ENCODE measurements at places on chromosomes 16 and 17.

- peak; percentile 44 for DNase-seq
These were observed 1176.1 kb downstream of the CDH11 start for GRCh38 chr16:63945806-63946205.

- peak; percentile 99 for DNase-seq
These were observed 1.4 kb upstream of the TOB1 start for GRCh38 chr17:50867363-50868139.

DNA sequence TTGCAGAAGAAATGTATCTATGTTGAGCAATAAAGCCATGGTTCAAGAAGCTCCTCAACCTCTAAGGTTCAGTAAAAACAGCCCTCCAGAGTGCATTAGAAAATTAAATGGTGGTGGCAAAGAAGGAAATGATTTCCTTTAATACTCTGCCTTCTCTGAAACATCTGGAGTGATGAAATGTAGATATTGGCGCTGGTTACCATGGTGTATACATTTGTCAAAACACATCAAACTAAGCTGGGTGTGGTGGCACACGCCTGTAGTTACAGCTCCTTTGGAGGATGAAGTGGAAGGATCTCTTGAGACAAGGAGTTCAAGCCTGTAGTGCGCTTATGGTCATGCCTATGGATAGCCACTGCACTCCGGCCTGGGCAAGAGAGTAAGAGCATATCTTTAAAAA is 6.0 kb downstream of the CAPNS2 start:
- DNase-seq: peak; percentile 43

GRCh38 chr16:1907226-1907860 is 10.9 kb downstream of the HS3ST6 start:
- DNase-seq: no peak

- peak; percentile 78 for DNase-seq
These were observed 6.2 kb downstream of the KATNB1 start for GRCh38 chr16:57741660-57742191.

- no peak for DNase-seq
These were observed 54.7 kb downstream of the ZZEF1 start for GRCh38 chr17:4087911-4088693.

- no peak for DNase-seq
These were observed 10.3 kb downstream of the KCTD13 start for GRCh38 chr16:29915590-29916247.

- DNase-seq: peak; percentile 75
These were observed 32.9 kb downstream of the CPSF4L start for GRCh38 chr17:73228748-73229236.

GRCh38 chr17:76546556-76547182 is 6.8 kb downstream of the PRCD start:
- no peak for DNase-seq

GRCh38 chr17:80163336-80163735 is 6.5 kb upstream of the CARD14 start:
- DNase-seq: no peak

DNA sequence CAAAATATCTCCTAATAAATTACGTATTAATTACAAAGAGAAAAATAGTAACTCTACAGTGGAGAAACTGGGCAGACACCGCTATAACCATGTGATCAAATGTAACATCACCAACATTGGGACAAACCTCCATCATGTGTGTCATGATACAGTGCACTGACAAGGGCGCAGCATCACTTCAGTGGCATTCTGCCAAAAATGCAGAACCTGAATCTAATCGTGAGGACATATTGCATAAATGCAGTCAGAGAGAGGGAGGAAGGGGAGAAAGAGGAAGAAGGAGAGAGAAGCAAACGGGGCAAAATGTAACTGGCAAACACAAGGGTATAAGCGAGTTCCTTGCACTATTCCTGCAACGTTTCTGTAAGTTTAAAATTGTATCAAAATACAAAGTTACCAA is 74.2 kb upstream of the MARCHF10 start:
- no peak for DNase-seq

DNA sequence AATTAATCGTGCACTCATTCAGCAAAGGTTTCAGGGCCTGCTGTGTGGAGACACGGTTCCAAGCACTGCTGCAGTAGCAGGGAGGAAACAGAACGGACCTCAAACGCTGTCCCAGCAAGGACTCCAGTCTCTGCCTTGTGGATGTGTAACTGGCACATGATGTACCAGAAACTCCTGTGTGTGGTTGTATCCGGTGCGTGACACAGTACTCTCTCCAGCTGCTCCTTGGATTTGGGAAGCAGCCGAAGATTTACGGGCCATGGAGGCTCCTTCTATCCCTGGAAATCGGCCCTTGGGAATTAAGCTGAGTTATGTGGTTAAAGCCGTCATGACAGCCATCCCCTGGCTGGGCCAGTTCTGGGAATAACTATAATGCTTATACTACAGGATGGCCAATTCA is 8.5 kb upstream of the ANKRD11 start:
- DNase-seq: peak; percentile 96

DNA sequence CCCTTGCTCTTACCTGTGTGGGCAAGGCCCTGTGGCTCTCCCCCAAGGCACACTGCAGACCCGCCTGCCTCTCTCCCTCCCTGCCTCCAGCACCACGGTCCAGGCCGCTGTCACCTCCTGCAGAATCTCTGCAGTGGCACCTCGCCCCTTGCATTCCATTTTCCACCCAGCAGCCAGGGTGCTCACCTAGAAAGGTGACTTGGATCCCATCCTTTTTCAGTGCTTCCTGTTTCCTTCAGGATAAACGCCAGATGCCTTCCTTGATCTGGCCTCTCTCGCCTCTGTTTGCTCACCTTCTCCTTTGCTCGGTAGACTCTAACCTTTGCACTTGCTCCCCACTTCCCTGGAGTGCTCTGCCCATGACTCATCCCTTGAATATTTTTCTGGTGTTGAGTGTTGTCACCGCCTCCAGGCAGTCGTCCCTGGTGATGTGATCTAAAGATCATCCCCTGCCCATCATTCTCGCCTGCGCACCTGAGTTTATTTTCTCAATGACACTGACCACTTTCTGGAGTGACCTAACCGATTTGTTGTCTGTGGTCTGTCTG is 79.2 kb upstream of the LGALS9 start:
- no peak for DNase-seq

DNA sequence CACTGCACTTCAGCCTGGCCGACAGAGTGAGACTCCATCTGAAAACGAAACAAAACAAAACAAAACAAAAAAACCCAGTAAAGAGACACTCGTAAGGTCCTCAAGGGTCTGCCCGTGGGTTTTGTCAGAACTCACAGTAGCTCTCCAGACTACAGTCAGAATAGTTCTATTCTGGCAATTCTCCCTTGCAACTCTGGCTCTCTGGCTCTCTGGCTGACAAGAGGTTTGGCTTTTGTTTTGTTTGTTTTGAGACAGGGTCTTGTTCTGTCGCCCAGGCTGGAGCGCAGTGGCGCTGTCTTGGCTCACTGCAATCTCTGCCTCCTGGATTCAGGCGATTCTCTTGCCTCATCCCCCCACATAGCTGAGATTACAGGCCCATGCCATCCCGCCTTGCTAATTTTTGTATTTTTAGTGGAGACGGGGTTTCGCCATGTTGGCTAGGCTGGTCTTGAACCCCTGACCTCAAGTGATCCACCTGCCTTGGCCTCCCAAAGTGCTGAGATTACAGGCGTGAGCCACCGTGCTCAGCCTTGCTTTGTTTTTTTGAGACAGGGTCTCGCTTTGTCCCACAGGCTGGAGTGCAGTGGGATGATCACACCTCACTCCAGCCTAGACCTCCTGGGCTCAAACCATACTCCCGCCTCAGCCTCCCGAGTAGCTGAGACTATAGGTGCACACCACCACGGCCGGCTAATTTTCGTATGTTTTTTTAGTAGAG is 20.5 kb upstream of the CHP2 start:
- no peak for DNase-seq

Measured in muscle of leg (tissue), 16 donors.